ENCODE measurements at places on chromosomes 7 and 10.

GRCh38 chr10:18777258-18777657 is 118.0 kb downstream of the ARL5B start:
- DNase-seq: no peak

DNA sequence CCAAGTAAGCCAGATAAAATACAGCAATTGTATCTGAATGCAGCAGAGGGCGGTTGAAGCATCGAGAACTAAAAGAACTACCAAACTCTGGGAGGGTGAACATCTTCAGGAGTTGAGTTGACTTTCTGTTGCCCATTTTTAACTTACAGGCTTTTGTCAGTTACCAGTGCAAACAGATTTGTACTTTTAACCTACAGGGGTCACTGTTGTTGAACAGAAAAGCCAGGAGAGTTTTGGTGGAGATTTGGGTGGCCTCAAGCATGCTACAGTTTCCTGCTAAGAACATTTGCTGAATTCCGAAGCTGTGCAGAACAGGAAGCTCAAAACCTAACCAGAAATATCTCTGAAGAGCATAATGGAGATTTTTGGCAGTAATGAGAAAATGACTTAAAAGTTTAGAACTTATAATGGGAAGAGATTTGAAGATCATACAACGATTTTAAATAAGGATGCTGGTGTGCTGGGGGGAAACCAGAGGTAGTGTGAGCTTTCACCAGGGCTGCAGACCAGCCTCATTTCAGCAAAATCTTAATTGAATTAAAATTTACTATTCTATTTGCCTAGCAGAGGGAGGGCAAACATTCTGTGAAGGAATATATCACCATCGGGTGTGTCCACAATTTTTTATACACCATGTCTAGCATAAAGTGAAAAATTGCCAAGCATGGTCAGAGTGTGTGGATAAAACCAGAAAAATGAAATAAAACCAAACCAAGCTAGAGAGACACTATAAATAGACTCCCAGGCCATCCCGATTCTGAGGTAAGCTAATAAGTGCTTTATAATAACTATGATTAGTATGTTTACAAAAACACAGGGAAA is 208.6 kb upstream of the CCDC6 start:
- no peak for DNase-seq

GRCh38 chr10:72796538-72796937 is 97.0 kb upstream of the OIT3 start:
- no peak for DNase-seq

DNA sequence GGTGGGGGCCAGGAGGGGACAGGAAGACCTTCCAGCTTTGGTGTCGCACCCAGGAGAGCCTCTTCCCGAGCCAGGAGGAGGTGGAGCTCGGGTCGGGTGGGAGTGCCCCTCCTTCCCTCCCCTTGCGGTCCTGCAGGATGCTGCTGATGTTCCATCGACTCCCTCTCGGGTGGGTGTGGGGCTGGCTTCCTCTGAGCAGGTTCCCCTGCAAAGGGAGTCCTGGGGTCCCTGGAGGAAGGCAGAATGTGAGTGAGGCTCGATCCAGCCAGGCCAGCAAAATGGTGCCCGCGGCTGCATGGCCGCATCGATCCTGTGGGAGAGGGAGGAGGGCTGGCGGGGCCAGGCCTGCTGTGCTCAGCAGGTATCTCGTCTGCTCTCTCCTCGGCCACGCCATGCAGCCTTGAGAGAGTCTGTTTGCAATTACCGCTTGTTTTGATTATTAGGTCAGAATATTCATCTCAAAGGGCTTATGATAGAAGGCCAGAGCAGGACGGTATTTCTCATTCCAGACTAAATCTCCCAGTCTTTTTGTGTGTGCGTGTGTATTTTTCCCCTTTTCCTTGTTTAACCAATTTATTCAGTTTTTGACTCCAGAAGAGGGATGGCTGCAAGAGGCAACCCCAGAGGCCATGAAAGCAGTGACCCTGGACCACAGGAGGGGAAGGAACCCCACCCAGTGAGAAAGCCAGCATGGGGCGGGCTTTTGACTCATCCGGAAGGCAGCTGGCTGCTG is 137.3 kb upstream of the ZMIZ1 start:
- DNase-seq: no peak

DNA sequence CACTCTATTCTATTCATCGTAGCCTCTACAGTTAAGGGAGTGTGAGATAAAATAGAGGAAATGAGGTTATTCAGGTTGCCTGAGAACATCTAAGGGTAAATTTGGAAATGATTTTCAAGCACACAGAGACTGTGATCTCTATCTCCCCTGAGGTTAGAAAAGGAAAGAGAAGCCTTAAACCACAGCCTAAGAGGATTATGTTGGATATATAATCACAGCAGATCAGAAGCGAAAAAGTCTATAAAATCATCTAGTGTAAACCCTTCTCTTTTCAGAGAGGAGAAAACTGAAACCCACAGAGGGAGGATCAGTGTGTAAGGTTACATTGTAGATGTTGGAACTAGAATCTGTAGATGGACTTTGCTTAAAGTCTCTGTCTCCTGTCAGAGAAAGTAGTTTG is 90.6 kb upstream of the SEMA3E start:
- no peak for DNase-seq

DNA sequence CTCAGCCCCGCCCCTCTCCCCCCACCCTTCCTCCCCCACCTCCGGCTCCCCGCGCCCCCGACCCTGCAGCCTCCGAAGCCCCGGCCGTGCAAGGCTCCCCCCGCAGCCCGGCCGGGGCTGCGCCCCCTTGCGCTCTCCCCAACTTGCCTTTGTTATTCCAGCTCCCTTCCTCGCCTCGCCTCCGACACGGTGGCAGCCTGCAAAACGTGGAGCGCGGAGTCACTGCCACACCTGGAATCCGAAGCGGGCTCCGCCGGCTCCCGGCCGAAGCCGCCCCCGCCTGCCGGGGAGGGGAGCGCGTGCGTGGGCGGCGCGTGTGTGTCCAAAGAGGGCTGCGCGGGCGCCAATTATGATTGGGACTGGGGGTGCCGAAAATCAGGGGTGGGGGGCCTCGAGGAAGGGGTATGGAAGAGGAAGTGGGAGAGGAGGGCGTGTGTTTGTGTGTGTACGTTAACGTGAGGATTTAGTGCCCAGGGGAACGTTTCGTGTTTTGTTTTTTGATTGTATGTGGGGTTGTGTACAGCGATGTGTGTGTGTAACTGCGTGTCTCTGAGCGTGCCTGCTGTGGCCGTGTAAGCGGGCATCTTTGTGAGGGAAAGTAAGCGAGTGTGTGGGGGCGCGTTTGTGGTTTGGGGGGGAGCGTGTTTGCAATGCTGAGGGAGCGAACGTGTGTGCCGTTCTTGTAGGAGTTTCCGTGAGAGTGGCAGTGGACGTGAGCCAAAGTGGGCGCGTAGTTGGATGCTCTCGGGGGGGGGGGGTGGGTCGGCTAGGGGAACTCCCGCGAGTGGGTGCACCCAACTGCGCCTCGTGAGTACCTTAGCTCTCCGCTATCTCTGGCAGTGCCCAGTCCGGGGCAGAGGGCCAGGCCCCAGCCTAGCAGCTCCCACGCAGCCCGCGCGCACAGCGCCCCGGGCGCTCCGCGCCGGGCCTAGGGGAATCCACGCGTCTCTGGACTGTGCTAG is 1.2 kb upstream of the ZMIZ1 start:
- peak; percentile 84 for DNase-seq
